ENCODE measurements at places on chromosomes 6 and 20.

- no peak for DNase-seq
Measured at GRCh38 chr6:56581296-56581925, 61.3 kb downstream of the DST start.

GRCh38 chr6:12249541-12250382 lies 40.4 kb upstream of the EDN1 start:
- no peak for DNase-seq

GRCh38 chr6:85464260-85464644 lies 14.4 kb downstream of the NT5E start:
- peak; percentile 27 for DNase-seq

GRCh38 chr20:45017281-45017680 lies 51.0 kb downstream of the STK4 start:
- DNase-seq, result no peak

GRCh38 chr20:3681931-3682781 lies at the start of gene ADAM33:
TSS of gene ADAM33 (minus strand) at chr20:3682010. CDS start at chr20:3682004, 6 bp downstream.
- DNase-seq, result no peak

- no peak for DNase-seq
Measured at GRCh38 chr6:16901782-16902181, 140.5 kb upstream of the ATXN1 start.

DNA sequence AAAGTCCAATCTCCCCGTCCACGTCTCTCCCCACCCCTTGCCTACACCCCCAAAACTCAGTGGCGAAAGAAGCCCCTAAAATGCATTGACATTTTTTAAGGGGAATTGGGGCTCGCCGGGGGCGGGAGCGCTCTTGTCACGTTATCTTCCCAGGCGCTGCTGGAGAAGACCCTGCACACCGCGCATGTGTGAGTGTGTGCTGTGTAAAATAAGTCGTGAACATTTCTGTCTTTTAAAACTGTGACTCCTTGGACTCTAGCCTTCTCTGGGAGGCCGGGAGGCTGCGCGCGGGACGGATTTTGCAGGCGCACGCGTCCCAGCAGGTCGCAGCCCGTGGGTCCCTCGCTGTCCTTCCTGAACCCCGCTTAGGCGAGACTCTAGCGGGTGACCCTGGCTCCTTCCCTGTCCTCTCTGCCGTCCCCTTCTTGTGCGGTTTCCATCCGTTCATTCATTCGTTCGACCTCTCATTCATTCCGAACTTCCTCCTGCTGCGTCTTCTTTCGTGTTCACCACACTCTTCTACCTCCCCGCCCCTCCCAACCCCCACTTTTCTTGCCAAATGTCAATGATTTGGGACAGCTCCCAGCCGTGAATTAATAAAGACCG lies 2.2 kb downstream of the NRN1 start:
- no peak for DNase-seq

DNA sequence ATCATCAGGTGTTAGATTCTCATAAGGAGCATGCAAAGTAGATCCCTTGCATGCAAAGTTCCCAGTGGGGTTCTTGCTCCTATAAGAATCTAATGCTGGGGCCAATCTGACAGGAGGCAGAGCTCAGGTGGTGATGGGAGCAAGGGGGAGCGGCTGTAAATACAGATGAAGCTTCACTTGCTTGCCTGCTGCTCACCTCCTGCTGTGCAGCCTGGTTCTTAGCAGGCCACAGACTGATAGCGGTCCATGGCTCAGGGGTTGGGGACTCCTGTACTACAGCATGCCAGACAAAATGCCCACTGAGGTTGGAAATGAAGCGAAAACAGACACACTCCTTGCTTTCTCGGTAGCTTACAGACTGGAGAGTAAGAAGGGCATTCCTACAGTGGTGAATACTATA lies 386.8 kb downstream of the PLCB1 start:
- no peak for DNase-seq
